ENCODE measurements at places on chromosomes 7 and 10.
A peak's percentile ranks its signal among the peaks of the same experiment; 100 is the strongest.

DNA sequence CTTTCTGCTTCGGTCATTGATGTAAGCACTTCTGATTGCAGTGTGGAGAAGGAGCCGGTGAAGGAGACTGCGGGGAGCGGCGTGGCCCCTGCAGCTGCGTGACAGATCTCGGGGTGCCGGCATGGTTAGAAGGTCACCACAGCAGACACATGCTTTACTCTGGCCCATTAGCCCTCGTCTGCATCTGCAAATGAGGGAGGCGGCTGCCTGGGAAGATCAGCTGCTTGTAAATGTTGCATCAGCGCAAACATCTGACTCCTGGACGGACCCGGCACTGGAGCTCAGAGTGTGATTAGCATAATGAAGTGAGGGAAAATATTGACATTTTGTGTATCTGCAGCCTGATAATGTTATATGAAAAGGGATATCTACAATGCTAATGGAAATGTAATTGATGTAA, 30.5 kb upstream of the MNX1 start:
- DNase-seq: no peak

DNA sequence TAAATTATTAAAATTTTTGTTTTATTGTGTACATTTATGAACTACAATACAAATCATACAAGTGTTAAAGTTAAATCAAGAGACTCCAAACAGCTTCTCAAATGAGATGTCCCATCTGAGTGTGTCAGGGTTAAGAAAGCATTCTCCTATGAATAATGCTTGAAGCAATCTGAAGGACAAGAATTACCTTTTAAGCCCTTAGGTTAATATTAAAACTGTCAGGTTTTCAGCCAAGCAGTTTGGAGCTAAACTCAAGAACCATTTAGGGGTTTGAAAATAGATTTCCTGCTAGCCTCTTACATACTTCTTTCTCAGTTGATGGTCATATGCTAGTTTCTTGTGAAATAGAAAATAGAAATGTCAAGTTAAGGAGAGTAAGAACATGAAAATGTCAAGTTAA, 38.3 kb downstream of the LIPJ start:
- no peak for DNase-seq

DNA sequence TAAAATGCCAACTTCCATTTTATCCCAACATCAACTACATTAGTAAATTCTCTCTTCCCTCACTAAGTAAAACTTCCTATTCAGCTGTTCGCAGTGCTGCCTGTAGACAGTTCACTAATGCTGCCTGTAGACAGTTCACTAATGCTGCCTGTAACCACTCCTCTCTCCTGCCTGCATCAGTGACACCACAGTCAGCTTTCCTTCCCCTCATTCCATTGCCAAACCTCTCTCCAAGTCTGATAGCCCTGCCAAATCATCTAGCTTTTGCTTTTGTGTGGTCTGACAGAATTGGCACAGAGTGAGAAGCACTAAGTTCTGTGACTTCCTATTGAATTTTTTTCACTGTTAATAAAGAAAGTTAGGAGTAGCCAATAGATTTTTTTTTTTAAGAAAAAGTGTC, 43.0 kb upstream of the MACC1 start:
- DNase-seq: no peak

- DNase-seq: no peak
Observed at GRCh38 chr7:13155188-13155587, 467.8 kb downstream of the ARL4A start.

DNA sequence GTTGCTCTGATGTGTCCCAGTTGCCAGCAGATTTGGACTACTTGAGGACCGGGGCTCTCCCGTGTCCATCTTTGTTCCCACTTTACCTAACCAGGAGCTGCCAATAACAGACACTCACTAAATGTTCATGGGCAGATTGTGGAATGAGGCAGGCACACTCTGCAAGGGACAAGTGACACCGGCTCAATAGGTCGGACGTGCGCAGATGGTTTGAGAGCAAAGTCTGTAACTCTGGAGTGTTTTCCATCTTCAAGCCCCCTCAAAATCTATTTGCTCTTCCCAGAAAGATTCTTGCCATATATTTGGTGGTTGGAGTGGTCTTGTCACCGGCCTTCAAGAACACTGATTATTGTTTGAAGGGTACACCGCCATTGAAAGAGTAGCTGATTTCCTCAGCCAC, 47.2 kb downstream of the THNSL1 start:
- no peak for DNase-seq

- no peak for DNase-seq
Observed at GRCh38 chr10:103558911-103559310, 65.4 kb downstream of the NEURL1 start.

DNA sequence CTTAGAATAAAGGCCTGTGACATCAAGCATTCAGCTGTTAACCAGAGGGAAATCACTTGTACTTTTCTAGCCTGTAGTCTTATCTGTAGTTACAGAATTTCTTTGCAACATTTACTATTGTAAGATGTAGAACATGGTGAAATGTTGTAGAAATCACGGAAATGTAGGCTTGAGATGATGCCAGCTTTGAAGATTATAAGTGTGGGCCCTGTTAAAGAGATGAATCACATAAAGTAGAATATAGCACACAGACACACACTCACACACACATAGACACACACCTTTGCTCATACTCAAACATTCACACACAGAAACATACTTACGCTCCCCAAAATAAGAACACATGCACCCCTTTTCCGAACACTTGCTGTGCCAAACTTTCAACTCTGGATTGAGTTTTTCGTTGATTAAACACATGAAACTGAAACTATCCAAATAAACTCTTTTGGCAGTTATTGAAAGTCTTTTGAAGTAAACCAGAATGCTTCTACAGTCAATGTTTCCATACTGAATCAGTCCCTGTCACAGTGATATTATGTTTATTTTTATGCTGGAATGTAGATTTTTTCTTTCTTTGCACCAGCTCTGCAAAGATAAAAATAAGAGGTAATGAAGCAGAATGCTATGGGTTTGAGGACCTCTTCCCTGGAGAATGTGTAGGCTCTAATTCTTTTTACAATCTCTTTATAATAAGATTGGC, 230.3 kb upstream of the MEOX2 start:
- DNase-seq: no peak

DNA sequence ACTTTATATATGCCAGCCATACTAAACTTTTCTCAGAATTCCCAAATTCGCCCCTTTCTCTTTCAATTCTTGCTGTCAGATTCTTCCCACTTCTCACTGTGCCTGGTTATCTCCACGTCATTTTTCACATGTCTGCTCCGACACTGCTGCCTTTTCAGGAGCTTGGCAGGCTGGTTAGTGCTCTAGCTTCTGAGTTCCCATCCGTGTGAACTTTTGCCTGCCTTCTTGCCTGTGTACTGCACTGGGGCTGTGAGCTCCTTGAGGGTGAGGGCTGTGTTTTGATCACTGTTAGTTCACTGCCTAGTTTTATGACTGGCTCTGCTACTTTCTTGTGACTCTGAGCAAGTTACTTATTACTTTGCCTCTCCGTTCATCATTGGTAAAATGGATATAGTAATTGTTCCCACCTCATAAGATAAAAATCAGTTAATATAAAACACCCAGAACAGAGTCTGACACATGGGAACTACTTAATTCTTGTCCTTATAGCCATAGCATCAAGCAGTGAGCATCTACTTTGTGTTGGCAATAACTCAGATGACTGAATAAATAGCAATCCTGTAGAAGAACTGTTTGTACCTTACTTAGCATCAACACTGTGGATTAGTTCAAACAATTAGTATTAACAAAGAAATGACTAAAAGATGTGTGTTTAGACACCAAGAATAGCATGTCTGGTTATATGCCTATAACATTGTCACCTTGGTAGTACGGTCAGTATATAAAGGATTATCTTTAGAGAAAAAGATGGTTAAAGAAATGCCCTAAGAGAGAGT, 5.5 kb downstream of the GSTO1 start:
- DNase-seq: no peak

DNA sequence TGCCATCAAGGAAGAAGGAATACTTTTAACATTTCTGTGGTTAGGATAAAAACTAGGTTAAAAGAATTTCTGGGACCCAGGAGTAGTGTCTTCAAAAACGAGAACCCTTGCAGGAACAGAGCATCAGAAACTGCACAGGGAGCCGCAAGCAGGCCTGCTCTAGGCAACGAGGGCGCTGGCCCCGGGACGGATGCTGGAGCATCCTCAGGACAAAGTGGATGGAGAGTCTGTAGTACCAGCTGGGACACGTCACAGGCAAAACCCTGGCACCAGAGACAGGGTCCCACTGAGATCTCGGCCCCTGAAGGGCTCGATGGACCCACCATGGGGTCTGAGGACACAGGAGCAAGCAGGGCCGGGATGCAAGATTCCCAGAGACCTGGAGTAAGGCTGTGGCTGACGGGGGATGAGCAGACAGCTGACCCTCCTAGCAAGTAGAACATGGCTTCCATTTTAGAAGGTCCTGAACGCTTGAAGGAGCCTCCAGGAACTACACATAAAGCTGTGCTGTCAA, 106.6 kb downstream of the GALNT11 start:
- no peak for DNase-seq

GRCh38 chr7:115009736-115010440, 88.0 kb downstream of the MDFIC start:
- DNase-seq: no peak

DNA sequence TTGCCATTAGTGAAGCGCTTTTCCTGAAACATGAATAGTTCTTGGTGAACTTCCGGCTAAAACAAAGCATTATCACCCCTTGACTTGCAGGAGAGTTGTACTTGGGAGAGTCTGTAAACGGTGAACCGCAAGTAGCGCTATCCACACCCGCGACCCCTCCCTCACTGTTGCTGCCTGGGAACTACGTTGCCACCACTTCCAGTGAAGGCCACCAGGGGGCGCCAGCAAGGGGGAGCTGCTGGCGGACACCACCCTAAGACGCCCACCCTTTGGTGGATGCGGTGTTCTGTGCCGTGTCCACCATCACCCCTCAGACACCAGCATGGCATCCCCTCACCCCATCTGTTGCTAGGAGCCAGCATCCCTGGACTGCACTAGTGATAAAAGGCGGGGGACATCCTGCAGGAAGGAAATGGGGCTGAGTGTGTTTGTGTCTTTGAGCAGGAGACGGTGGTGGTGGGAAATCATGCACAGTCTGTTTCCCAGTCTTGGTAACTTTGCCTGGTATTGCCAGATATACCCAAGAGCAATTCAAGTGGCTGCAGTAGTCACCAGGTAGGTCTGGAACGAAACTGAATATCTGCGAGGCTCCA, 298.2 kb downstream of the FRMD4A start:
- DNase-seq: no peak

DNA sequence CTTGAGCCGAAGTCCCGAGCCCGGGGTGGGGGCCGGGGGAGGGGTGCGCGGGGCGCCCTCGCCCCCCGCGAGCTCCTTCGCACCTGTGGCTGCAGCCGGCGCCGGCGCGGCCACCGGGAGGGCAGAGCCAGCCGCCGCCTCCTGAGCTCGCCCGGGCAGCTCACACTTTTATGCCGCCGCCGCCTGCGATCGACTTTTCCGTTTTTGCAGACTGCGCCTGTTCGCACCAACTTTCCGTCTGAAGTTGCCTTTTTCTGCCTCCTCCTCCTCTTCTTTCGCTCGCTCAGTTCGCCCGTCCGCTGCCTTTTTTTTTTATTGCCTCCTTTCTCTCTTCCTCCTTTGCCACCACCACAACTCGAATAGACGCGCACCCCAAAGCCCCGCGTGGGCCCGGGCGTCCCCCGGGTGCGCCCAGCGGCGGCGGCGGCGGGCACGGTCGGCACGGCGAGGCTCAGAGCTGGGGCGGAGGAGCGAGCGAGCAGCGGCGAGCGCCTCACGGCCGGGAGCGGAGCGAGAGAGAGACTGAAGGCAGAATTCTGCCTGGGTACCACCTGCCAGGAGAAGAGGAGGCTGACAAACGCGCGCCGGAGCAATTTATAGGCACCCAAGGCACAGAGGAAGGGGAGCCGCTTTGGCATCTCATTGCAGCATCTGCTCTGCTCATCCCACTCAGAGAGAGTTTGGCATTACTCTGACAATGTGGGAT, at the start of gene C1QL3:
C1QL3 (minus strand) TSS at position 569 of the 706 bp plus-strand sequence. CDS start 814 bp downstream, outside the sequence.
- DNase-seq: no peak

DNA sequence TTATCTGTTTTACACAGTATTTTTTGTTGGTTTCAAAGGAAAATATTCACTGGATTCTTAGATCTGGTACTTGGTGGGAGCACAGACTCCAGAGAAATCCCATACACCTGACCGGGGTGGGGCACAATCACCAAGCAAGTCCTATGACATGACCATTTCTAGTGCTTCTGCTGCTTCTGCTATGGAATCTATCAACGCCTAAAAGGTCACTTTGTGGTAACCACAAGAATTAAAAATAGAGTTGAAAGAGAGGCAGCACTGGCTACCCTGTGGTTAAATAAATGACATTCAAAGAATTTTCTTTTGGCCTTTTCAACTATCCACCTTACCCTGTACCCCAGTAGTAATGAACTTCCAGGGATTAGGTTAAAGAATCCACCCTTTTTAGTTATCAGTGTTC, 329.9 kb upstream of the VWC2 start:
- no peak for DNase-seq

- no peak for DNase-seq
Observed at GRCh38 chr7:556291-556826, 36.7 kb upstream of the PDGFA start.

GRCh38 chr7:149529136-149529718, 31.6 kb upstream of the ZNF746 start:
- no peak for DNase-seq

DNA sequence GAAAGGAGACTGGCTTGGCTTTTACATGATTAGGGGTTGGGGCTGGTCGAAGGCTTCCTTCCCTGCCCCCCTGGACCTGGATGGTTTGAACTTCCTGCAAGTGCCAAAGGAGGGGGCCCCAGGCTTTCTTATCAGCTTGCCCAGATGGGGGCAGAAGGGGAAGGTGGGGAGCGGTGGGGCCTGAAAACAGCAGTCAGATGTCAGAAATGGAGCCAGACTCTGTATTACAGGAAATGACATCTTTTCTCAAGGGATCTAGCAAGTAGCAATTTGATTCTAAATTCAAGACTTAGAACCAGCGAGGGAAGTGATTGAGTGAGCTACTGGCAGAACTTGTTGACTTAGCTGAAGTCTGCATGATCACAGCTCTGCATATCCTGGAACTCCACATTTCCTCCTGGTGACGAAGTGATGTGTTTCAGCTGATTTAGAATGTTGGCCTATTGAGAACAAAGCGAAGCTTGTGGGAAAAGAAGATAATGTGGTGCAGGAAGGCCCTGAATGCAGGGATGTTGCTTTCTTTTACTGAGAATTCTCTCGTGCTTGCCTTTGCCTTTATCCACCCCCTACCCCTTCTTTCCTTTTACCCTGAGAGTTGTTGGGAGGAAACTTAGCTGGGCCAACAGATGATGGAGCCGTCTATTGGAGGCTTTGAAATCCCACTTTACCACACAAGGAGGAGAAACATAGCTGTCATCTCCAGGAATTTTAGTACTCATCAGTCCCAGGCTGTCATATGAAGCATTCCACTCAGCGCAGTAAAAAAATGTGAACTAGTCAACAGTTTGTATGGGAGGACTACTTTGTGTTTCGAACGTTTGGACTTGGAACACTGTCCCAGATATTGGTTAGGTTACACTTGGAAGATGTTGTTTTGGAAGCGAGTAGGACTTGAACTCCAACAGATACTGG, 43.2 kb downstream of the CCNY start:
- no peak for DNase-seq

GRCh38 chr10:89615824-89616223, 29.2 kb downstream of the PANK1 start:
- DNase-seq: no peak

- DNase-seq: no peak
Observed at GRCh38 chr7:112995059-112995824, 91.4 kb downstream of the GPR85 start.

- no peak for DNase-seq
Observed at GRCh38 chr7:79060498-79060897, 393.0 kb downstream of the MAGI2 start.

- DNase-seq: no peak
Observed at GRCh38 chr7:40133561-40134427, 628 bp downstream of the MPLKIP start.

- peak; percentile 74 for DNase-seq
Observed at GRCh38 chr10:77756319-77757232, 119.0 kb upstream of the KCNMA1 start.

- DNase-seq: no peak
Observed at GRCh38 chr7:42869131-42870020, 42.5 kb downstream of the C7orf25 start.
